ENCODE measurements at places on chromosomes 7 and 10. TPM values are rescaled to one million over a fixed set of nuclear protein-coding genes. Genes with fewer than 3 reads are reported as not detected.
A peak's percentile ranks its signal among the peaks of the same experiment; 100 is the strongest.

- no peak overlapping the region for H3K27ac ChIP-seq
- H3K27me3 ChIP-seq: no peaks in the 10 kb centered on the region
- H3K4me3 ChIP-seq: no peak overlapping the region
- H3K4me1 ChIP-seq: no peaks in the 10 kb centered on the region
- no peaks in the 10 kb centered on the region for H3K36me3 ChIP-seq
These were observed 7.0 kb upstream of the CYP3A4 start for GRCh38 chr7:99791021-99791420.

DNA sequence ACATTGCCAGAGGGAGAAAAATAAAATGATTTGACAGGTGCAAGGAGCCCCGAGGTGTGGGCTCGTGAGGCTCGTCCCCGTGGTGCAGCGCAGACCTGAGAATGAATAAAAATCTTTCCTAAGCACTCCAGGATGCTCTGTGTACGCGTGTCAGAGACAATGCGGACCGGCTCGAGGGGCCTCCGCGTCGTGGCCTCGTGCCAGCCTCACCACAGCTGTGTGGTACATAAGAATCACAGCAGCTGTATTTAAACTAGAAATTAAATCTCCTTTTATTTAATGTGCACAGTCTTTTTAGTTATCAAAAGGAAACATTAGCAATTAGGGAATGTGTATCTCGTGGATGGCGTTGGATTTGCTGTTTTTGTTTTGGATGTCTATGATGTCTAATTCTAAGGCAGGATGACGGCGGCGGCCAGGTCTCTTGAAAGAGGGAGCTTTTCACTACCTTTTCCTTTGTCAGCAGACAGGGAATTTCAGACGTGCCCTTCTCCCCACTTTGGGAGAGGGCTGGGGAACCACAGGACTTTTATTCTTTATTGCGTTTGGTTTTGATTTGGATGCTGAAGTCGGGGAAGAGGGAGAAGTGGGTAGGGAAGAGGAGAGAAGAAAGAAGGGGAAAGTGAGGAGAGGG, 365.3 kb upstream of the SHH start:
- DNase-seq: peak; percentile 78
- H3K27ac ChIP-seq: no peak overlapping the region
- no peak overlapping the region for H3K4me3 ChIP-seq
- no peaks in the 10 kb centered on the region for H3K27me3 ChIP-seq
- no peaks in the 10 kb centered on the region for H3K36me3 ChIP-seq

DNA sequence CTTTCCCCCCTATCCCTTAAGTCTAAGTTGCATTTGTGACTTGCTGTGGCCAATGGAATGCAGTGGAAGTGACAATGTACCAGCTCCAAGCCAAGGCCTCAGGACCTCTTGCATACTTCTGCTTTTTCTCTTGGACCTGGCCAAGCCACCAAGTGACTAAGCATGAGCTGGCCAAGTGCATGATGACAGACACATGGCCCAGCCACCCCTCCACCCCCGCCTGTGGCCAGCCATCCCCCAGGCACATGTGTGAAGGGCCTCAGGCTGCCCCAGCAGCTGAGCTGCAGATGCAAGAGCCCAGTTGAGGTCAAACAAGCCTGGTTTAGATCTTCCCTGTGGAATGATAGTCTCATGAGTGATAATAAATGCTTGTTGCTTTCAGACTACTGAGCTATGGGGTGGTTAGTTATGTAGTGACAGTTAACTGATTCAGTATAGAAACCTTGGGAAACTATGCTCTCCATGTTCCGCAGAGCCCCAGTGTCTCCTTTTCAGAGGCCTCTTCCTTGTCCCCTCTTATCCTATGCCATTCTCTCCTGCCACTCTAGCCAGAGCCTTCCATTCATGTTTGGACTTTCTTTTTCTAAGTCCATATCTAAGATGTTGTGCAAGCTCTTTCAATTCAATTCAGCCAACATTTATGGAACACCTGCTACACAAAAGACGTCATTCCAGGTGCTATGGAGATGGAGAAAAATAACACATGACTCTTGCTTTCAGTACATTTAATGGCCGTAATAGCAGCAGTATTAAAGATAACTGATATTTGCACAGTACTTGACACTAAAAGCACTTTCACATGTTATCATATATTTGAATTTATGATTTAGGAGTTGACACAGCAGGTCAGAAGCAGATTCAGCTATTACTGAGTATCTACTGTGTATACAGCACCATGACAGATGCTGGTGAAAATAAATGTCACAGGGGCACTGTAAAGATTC, 55.5 kb upstream of the LOXL4 start:
- peaks cover 11% of the 10 kb centered on the region for H3K4me1 ChIP-seq
- DNase-seq: peak; percentile 81
- no peaks in the 10 kb centered on the region for H3K36me3 ChIP-seq
- H3K4me3 ChIP-seq: no peak overlapping the region
- H3K27ac ChIP-seq: no peak overlapping the region

DNA sequence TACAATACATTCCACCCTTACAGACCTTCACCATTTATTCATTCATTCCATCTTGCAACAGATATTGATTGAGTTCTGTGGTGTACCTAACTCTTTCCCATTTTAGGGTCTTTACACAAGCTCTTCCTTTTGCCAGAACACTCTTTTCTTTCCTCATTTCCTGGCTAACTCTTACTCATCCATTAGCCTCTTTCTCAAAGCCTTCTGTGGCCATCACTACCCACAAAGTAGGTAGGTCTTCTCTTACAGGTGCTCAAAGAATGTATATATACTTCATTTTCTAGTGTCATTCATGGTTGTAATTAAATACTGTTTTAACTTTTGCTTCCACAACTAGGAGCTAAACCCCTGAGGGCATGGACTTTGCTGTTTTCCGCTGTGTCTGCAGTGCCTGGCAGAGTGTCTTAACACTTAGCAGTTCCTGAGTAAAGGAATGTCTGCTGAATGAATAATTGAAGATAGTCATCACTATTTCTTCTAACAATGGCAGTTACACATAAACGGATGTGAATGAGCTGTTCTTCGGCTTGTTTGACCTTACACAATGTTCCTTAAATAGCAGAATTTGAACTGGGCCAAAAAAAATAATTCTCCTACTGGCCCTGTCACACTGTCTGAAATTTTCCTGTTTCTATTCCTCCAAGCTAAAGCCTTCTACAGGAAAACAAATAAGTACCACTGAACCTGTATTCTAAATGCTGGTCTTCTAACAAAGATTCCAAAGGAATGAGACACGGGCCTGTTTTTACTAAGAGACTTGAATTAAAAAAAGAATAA, 15.1 kb downstream of the BCAP29 start:
- H3K27me3 ChIP-seq: no peaks in the 10 kb centered on the region
- H3K36me3 ChIP-seq: peaks cover 11% of the 10 kb centered on the region
- H3K4me3 ChIP-seq: no peak overlapping the region
- DNase-seq: no peak

DNA sequence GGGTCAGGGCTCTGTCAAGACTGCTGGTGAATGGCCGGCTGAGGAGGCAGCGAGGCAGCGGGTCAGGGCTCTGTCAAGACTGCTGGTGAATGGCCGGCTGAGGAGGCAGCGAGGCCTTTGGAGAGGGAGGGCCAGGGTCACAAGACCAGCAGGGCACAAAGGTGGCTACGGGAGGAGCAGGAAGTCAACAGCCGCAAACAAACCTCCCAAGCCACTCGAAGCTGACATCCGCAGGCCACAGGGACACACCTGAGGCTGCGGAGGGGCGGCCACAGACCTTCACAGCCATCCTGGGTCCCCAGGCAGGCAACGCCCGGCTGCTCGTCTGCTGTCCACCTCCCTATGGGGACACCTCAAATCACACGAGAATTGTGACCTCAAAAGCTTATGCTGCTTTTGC, 8.9 kb upstream of the GPER1 start:
- H3K4me1 ChIP-seq: peaks cover 44% of the 10 kb centered on the region
- H3K27me3 ChIP-seq: no peaks in the 10 kb centered on the region
- no peaks in the 10 kb centered on the region for H3K36me3 ChIP-seq
- no peak overlapping the region for H3K4me3 ChIP-seq
- DNase-seq: no peak

GRCh38 chr7:100215895-100216294, 3.9 kb upstream of the PVRIG start:
- no peaks in the 10 kb centered on the region for H3K4me1 ChIP-seq
- H3K27ac ChIP-seq: no peak overlapping the region
- H3K4me3 ChIP-seq: no peak overlapping the region

- peak overlapping the region; percentile 69 for H3K27ac ChIP-seq
- no peaks in the 10 kb centered on the region for H3K36me3 ChIP-seq
- peak overlapping the region; percentile 63 for H3K4me3 ChIP-seq
These were observed 12.4 kb upstream of the HUS1 start for GRCh38 chr7:47991741-47992311.

DNA sequence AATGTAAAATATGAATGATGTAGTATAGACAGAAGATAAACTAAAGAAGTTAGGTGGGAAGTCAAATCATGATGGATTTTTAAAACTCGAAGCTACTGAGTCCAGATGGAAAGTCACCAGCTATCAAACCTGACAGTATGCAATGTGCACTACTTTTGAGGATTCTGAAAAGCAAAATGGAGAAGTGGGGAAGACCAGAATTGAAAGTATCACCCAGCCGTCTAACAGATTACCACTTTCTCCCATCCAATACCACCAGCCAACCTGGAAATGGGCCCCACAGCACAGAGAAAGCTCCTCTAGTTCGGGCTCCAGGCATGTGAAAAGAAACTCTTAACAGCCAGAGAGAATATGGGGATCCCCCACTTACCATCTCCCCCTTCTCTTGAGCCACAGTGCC, 67.9 kb upstream of the SRRM3 start:
- no peak overlapping the region for H3K4me3 ChIP-seq
- H3K27ac ChIP-seq: no peak overlapping the region
- H3K36me3 ChIP-seq: no peaks in the 10 kb centered on the region
- DNase-seq: no peak
- H3K4me1 ChIP-seq: peaks cover 4% of the 10 kb centered on the region

GRCh38 chr10:31242902-31243301, 76.1 kb upstream of the ZEB1 start:
- peaks cover 4% of the 10 kb centered on the region for H3K4me1 ChIP-seq
- no peak for DNase-seq
- H3K27ac ChIP-seq: no peak overlapping the region
- no peaks in the 10 kb centered on the region for H3K36me3 ChIP-seq

DNA sequence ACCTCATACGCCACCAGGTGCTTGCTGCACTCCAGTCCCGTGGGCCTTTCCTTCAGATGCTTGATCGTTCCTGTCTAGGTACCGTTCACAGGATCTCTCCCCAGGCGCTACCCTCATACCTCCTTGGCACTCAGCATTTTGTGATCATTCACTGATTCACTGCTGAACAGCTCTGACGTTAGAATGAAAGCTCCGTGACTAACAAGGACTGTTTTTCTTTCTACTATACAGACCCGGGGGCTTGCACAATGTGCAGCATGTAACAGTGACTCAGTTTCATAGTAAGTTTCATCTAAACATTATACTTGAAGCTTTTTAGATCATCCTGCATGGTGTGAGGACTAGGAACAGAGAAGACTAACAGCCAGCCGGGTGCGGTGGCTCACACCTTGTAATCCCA, 20.6 kb downstream of the KIN start:
- DNase-seq: no peak
- H3K27me3 ChIP-seq: no peaks in the 10 kb centered on the region
- H3K4me3 ChIP-seq: no peak overlapping the region
- no peaks in the 10 kb centered on the region for H3K4me1 ChIP-seq
- no peak overlapping the region for H3K27ac ChIP-seq

DNA sequence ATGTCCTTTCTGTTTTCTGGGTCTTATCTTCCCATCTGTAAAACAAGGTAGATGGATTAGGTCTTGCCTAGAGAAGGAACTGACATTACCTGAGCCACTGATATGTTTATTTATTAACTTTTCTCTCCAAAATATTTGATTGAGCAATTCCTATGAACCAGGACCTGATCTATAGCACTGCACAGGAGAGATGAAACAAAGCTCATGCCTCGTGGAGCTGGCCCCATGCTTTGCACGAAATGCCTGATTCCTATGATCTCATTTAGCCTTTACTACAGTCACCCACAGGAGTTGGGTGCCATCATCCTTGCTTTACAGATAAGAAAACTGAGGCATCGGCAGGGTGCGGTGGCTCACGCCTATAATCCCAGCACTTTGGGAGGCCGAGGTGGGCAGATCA, 48.2 kb upstream of the ZMIZ1 start:
- H3K4me3 ChIP-seq: no peak overlapping the region
- H3K27me3 ChIP-seq: no peaks in the 10 kb centered on the region
- no peak for DNase-seq
- peaks cover 21% of the 10 kb centered on the region for H3K4me1 ChIP-seq
- H3K27ac ChIP-seq: no peak overlapping the region
- H3K36me3 ChIP-seq: no peaks in the 10 kb centered on the region

DNA sequence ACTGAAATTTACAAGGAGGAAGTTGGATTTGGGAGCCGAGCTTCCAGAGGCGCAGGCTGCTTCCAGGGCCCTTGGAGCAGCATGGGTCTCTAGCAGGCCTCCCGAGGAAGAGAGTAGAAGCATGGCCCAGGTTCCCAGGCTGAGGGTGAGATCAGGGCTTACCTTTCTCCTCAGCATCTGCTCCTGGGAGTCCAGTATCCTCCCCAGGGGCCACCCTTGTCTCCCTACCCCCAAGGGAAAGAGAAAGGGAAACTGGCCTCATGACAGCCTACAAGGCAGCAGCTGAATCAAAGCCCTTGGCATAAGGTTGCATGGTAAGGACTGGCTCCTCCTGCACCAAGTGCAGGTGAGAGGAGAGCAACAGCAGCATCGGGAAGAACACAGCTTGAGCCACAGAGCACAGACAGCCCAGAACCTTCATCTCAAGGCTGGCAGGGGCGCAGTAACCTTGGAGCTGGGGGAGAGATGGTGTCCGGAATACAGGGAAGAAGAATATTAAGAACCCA, 114.5 kb downstream of the MARCHF5 start:
- no peaks in the 10 kb centered on the region for H3K36me3 ChIP-seq
- no peaks in the 10 kb centered on the region for H3K27me3 ChIP-seq
- no peak overlapping the region for H3K4me3 ChIP-seq
- H3K27ac ChIP-seq: no peak overlapping the region

DNA sequence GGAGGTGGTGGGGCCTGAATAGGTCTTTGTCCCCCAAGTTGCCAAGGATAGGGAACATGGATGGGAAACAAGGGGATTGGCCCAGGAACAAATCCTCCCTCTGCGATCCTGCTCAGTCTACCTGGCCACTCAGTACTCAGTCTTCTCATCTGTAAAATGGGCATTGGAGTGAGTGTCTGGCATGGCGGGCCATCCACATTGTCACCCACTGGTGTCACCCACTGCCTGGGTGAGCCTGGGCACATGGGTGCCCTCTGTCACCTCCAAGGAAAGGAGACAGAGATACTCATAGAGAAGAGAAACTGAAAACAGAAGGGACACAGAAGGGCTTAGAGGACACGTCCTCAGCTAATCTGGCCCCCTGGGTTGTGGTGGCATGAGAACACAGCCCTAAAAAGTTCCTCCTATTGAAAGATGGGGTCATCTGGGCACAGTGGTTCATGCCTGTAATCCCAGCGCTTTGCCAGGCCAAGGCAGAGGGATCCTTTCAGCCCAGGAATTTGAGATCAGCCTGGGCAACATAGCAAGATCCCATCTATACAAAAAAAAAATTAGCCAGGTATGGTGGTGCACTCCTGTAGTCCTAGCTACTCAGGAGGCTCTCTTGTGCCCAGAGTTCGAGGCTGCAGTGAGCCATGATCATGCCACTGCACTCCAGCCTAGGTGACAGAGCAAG, 12.5 kb upstream of the TNRC18 start:
- no peaks in the 10 kb centered on the region for H3K27me3 ChIP-seq
- H3K27ac ChIP-seq: no peak overlapping the region
- H3K4me3 ChIP-seq: no peak overlapping the region
- DNase-seq: no peak
- H3K4me1 ChIP-seq: peaks cover 7% of the 10 kb centered on the region

PNLIPRP2 gene
- not detected for total RNA-seq

APBB1IP gene
- 16.8 TPM for total RNA-seq

COL28A1 gene
- total RNA-seq: 1.5 TPM

RGR gene
- not detected for total RNA-seq

VAX1 gene
- total RNA-seq: not detected

CDK14 gene
- 43.2 TPM for total RNA-seq

SRI gene
- total RNA-seq: 112 TPM
